ENCODE measurements at places on chromosomes 11 and 22.

DNA sequence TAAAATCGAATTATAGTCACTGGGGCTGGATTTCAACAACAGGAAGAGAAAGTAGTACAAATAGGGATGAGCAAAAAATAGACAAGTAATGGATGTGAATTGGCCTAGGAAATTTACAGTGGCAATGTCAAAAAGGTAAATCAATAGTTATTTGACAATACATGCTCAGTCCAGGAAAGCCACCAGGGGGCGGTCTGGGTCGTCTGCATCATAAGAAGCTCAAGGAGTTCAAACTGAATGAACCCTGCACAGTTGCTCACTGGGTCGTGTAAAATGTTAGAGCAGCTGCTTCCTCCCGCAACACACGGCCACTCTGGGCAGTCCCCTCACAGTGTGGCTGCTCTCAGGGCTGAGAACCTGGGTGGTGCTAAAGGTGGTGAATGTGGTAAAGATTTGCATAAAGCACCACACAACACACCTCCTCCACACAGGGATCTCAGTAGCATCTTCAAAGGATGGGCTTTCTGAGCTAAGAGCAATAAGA lies 85.9 kb downstream of the ZNF280B start:
- peak; percentile 81 for DNase-seq

GRCh38 chr11:10392095-10393079 lies 62.7 kb upstream of the AMPD3 start:
- no peak for DNase-seq

DNA sequence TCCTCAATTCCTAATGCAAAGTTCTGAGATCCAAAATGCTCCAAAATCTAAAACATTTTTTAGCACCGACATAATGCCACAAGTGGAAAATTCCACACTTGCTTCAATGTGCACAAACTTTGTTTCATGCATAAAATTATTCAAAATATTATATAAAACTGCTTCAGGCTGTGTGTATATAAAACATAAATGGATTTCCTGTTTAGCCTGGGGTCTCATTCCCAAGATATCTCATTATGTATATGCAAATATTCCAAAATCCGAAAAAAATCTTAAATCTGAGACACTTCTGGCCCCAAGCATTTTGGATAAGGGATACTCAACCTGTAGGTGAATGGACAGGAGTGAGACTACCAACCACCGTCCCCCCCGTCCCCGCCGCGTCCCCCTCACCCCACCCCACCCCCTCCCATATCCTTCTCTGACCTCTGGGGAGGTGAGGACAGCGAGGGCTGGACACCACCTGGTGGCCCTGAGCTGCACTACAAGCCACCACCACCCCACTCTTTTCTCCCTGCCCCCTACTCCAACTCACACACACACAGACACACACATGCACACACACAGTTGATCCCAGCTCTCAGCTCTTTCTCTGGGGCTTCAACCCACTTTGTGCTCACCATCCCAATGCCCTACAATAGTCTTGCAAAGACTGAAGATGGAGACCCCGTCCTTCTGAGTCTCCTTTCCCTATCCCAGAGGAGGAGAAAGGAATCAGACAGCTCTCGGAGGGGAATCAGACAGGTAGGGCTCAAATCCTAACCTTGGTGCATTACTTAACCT lies 101.0 kb downstream of the PDE2A start:
- DNase-seq, result peak; percentile 56

GRCh38 chr11:128422576-128423370 lies 164.6 kb downstream of the ETS1 start:
- DNase-seq, result peak; percentile 97

DNA sequence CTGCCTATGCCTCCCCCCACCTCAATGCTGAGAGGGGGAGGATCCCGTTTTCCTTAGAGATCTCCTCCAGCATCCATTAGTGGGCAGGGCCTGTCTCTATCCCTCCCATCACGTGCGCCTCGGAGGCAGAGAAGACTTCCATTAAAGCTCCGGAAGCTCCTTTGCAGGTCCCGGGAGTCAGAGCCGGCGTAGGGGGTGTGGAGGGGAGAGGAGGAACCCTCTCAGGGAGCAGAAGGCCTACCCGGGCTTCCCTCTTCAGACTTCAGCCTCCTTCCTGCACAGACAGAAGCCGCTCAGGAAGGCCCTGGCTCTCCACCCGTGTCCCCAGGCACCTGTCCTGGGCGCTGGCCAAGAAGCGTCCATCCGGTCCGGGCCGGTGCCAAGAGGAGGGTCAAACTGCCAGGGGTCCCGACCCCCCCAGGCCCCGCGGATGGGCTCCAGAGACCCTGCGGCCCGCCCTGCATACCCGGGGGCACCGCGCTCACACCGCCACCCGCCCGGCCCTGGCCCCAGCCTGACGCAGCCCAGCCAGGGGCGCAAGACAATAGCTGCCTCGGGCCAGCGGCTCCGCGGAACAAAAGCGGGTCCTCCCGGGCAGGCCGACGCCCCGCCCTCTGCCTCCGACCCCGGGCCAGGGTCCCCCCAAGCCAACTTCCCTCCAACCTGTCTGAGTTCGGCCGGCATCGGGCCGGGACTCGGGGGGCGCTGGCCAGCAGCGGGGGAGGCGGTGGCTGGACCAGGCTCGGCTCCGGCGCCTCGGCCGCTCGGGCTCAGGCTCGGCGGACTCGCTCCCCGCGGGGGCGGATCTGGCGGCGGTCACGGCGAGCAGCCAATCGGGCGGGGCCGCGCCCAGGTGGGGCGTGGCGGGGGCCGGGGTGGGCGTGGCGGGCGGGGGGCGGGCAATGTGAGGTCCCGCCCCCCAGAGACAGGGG lies 29.9 kb downstream of the ARVCF start:
- peak; percentile 79 for DNase-seq

- no peak for DNase-seq
Measured at GRCh38 chr11:94751786-94752185, 16.4 kb upstream of the AMOTL1 start.

- DNase-seq, result no peak
Measured at GRCh38 chr11:73596547-73596946, 1.4 kb downstream of the FAM168A start.

- DNase-seq, result no peak
Measured at GRCh38 chr11:57358543-57358961, 20.4 kb downstream of the P2RX3 start.

DNA sequence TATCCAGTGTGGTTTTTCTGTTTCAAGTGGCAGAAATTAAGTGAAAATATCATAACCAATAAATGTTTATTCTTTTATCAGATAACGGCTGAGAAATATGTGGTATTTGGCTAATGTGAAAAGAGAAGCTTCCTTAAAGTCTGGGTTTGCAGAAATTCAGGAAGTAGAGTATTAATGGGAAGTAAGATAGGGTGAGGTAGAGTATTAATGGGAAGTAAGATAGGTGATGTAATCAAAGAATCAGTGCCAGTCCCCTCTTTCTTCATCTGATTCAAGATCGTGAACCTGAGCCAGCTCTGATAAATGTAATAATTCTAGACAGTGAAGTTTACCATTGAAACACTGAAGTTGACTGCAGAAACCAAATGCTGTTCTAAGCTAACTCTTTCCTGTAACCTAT lies 30.9 kb downstream of the TRPC6 start:
- no peak for DNase-seq

- DNase-seq, result no peak
Measured at GRCh38 chr11:128260398-128260797, 327.0 kb downstream of the ETS1 start.

DNA sequence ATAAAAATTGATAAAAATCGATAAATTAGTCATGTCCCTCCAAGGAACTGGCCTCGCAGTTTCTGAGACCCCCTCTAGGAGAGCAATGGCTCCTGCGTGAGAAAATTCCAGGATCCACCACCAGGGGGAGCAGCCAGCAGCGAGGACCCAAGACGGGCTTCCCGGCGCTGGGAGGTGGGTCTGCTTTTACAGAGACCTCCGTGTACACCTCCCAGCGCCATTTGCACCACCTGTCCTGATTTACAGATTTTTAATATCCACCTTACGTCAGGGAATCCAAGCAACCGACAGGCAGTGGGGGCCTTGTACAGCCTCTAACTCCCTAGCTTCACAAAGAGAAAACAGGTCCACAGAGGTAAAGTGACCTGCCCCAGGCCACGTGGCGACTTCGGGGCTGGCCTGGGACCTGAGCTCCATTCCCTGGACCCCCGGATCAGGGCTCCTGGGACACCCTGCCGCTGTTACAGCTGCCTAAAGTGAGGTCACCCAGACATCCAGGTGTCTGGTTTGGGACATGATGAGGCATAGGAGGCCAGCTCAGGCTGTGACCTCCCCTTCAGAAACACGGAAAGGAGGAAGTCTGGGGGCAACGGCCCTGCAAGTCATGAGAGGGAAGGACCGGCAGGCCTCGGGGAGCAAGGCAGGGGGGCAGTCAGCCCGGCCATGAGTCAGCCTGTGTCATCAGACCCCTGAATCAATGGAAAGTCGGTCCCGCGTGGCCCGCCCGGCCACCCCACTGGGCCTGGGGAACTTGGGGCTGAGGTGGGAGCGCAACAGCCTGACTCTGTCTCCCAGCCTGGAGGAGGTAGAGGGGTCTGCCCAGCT lies 3.5 kb downstream of the OSM start:
- peak; percentile 92 for DNase-seq

GRCh38 chr11:126308271-126308671 lies 4.4 kb downstream of the DCPS start:
- no peak for DNase-seq

DNA sequence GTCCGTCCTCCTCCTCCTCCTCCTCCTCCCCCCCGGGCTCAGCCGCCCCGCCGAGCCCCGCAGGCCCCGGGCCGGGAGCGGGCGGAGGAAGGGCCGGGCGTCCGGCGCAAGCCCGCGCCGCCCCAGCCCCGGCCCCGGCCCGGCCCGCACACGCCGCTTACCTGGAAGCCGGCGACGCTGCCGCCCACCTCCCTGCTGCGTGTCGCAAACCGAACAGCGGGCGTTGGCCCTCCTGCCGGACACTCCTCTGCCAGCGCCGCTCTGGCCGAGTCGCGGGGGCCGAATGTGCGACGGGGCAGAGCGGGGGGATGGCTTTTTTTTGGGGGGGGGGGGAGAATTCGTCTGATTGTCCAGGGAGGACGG lies 1.1 kb downstream of the IGF2 start:
- no peak for DNase-seq

DNA sequence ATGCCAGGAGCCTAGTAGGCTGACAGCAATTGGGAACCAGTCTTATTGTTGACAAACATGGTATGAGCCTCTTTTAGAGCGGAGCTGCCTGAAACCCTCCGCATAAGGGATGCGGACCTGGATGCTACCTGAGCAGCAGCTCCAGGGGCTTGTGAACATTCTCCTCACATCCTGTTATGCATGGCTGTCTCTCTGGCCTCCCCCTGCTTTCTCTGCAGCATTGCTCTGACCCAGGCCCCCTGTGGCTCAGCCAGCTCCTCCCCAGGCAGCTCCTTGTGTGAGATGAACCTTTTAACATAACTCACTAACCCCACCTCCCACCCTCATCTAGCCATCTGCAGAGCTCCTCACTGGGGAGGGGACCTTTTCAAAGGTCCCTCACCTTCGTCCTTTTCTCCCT lies 6.0 kb downstream of the BMAL1 start:
- DNase-seq, result no peak

DNA sequence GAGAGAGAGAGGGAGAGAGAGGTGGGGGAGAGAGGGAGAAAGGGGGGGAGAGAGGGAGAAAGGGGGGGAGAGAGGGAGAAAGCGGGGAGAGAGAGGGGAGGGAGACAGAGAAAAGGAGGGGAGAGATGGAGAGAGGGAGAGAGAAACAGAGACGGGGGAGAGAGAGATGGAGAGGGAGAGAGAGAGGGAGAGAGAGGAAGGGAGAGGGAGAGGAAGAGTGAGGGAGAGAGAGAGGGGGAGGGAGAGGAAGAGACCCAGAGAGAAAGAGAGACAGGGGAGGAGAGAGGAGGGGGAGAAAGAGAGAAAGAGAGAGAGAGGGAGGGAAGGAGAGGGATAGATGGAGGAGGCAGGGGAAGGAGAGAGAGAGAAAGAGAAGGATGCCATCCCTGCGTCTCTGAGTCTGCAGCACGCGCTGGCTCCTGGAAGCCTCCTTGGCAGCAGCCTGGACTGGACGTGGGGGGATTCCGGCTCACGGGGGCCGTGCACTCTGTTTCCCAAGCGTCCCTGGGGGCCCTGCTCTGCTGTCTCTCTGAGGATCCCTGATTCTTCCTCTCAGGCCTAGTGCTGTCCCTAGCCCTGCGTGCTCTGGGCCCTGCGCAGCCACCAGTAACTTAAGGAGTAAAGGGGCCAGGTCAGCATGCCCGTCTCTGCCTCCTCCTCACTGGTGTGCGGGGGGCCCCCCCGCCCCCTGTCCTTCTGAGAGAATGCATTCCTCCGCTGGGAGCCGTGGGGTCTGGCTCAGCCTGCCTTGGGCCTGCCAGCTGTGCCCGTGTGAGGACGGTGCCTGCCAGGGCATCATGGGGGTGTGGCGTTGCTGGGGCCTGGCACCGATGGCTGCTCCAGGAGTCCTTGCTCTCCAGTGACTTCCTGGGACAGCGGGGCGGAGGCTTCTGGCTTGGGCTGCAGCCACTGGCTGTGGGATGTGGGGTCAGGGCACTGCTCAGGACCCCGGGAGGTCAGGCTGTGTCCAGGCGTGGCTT lies 429.5 kb downstream of the TBC1D22A start:
- no peak for DNase-seq

- DNase-seq, result no peak
Measured at GRCh38 chr11:132685174-132685611, 847.1 kb downstream of the OPCML start.

- no peak for DNase-seq
Measured at GRCh38 chr11:60847281-60847680, 5.4 kb downstream of the CCDC86 start.

DNA sequence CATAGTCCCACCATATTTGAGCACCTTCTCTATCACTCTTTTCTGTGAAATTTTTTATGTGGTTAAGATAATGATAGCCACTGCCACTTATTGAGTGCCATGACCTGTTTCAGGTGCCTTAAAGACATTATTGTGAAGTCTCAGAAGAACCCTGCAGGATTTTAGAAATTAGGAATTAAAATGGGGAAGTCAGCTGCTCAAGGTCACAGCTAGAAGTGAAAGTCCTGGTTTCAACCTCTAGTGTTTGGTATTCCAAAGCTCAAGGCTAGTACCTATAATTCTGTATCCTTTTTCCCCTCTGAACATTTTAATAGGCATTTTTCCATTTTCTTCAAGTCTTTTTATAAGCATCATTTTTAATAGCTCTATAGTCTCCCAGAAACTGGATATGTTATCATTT lies 9.0 kb upstream of the RRM1 start:
- DNase-seq, result no peak

Measured in stimulated activated naive CD8-positive, alpha-beta T cell treated with anti-CD3 and anti-CD28 coated beads, Interleukin-15, Interleukin-2, amounts not matched to agents 100 U/mL and 50 U/mL, for 24 hours (primary cell).